ENCODE measurements at places on chromosomes 5 and 9.

GRCh38 chr9:119020284-119020683 is 349.0 kb downstream of the BRINP1 start:
- DNase-seq: no peak

DNA sequence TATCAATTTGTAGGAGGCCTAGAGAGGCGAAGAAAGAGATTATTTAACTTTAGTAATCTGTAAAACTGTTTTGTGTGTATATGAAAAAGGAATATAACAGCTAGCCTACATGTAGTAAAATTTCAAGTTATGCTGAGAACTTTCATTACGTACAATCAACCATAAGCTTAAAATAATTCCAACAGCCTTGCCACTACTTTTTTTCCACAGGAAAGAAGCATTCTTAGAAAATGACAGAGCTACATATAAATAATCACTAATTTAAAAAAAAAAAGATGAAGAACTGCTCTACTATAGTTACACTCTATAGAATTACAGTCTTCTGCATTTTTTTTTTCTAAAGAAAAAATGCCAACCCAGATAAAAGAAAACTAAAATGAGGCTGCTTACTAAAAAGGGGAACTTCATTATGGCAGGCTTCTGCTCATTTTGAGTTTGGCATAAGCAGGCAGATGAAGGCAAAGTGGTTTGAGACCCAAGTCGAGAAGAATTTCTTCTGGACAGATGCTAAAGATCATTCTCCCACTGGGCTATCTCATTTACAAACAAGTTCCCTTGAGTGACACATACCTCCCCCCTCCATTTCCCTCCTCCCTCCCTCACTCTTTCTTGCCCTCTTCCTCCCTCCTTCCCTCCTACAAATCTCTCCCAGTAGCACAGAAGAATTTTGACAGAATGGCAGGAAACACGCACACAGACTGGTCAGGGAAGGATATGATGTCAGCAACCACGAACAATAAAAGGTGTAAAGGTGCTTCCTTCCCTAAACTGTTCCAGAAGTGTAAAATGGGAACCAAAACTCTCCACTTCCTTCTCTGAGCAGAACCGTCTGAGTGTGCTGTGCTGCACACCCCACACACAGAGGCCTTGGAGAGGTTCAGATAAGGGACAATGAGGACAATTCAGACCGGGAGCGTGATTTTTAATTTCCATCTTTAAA is 56.1 kb downstream of the MEF2C start:
- peak; percentile 4 for DNase-seq

DNA sequence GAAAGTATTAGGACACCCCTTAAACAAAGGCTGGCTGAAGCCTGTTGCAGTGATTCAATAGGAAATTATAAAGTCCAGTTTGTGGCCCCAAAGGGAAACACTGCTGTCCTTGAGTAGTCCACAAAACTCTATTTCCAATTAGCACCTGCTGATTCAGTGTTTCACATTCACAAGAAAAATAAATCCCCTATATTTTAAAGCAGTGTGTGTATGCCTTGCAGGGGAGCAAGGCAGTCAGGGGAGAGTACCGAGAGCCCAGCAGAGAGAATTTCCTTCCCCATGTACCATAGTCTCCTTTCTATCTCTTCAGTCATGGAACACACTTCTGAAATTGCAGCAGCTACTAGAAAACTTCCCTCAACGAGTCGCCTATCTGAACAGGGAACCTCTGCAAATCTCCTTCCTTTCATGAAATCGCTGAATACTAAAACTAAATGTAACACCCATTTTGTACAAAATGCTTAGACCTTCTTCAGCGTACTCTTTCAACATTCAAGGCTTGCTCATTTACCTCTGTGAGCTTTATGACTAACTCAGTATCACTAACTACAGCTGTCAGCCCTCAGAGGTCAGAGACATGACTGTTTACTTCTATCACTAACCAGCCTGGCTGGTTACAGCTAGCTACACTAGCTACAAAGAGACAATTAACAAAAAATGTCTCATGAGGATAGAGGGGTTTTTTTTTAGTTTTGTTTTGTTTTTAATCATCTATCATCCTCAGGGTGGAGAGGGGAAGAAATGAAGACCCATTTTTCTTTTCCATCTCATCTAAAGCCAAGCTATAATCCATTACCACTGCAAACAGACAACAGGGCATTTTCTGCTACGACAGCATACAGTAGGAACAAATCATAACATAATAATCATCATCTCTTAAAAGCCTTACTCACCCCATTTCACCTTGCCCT is 188.7 kb downstream of the EBF1 start:
- no peak for DNase-seq

GRCh38 chr5:148855249-148856008 is 29.0 kb downstream of the ADRB2 start:
- DNase-seq: no peak

DNA sequence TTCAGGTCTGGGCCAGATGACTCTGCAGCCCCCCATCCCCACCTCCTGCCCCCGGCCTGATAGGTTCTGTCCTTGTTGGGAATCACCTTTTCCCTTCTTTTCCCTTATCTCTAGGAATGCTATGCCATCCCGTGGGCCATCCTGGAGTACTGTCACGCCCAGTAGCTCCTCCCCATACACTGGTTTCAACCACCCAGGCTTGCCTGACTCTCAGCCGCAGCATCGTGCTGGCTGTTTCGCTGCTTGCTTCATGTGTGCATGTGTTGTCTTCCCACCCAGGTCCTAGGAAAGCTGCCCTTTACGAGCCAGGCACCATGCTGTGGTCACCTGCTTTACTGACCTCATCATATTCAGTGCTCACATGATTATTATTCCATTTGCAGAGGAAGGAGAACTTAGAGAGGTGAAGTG is 71.8 kb downstream of the ANGPTL2 start:
- no peak for DNase-seq

DNA sequence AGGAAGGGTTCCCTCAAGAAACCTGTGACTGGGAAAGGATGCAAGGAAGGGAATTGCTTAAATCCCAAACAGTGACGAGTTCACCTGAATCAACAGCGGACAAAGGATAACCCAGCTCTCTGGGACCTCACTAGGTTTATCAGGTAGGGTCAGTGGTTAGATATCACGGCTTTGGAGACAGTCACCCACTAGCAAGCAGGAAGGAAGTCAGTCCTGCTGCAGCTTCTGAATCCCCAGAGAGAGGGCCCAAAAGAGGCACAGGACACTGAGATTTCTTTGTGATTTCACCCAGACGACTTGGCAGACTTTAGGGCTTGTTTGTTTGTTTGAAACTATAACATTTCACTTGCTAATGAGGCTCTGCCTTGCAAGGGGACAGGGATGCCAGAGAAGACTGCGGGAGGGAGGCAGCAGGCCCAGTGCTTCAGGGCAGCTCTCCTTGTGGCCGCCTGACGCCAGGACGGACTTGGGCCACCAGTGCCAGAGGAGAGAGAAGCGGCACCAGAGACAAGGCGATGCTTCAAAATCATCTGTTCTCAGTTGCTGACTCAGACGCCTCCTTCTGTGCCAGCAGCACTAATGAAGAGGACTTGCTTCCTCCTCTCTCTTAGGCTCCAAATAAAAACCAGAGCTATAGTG is 275.6 kb upstream of the SLC30A5 start:
- no peak for DNase-seq
